ENCODE measurements at places on chromosomes 5 and 9.

DNA sequence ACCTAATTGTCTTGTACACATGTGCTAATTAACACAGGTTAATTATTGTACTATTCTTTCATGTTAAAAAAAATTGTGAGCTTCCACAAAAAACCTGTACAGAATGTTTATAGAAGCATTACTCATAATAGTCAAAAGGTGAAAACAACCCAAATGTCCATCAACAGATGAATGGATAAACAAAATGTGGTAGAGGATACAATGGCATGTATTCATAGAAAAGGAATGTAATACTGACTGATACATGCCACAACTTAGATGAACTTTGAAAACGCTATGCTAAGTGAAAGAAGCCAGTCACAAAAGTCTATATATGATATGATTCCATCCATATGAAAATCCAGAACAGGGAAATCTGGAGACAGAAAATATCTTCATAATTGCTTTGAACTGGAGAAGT, 25.6 kb downstream of the RRAGA start:
- no peak for DNase-seq

DNA sequence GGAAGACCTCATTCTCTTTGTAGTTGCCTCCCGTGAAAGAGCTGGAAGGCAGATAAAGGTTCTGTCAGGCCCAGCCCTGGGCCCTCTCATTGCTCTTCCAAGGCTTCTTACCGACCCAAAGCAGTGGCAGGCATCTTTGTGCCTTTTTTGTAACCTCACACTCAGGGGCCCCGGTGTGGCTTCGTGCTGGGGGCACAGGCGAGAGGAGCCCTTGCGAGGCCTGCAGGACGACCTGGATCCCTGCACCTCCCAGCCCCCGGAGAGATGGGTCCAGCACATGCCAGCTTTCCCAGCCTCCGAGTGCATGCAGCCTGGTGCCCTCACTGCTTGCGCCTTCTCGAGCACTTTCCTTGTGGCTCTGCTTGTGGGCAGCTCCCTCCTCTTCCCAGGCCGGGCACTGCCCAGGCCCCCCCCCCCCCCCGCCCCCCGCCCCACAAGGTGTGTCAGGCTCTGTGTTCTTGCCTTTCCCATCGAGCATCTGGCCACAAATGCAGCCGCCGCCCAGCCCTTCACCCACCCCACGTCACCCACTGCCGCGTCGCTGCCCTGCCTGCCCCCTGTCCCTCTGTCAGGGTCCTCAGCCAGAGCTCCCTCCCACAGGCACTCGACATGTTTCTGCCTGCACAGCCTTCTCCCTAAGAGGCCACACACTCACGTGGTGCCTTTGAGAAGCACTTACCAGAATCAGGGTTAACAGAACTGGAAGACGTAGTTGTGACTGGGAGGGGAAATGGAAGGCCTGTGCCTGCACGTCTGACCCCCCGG, 63.7 kb upstream of the CACNA1B start:
- DNase-seq: no peak

DNA sequence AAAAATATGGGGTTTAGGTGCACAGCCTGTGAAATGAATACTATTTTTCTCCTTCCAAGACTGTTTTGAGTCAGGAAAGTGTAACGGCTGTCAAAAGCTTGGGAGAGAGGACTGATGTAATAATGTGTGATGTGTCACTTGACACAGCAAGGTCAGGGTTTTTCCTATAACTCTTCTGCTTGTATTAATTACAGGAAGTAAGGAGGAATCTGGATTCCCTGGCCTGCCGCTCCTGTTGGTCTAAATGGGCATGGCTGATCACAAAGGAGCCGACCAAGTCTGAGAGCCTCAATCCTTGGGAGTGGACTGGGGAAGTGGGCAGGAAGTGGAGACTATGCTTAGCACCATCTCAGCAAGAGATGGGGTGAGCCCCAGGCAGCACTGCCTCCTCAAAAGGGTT, 16.7 kb upstream of the SLC28A3 start:
- DNase-seq: no peak

DNA sequence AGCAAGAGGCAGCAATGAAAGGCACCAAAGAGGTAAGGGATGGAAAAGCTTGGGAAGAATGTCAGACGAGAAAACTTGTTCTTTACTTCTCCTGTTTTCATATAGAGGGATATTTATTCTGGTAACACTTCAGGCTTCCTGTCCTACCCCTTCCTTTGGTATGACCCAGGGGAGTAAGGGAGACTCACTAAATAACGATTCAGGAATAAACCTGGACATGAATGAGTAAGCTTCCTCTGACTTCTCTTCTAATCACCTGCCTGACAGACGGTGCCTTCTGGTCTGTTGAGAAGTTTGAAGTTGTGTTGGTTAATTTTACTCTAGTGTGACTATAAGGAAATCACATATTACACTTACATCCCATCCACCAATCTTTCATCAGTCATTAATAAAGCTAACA, 461.2 kb downstream of the CDH12 start:
- DNase-seq: no peak

DNA sequence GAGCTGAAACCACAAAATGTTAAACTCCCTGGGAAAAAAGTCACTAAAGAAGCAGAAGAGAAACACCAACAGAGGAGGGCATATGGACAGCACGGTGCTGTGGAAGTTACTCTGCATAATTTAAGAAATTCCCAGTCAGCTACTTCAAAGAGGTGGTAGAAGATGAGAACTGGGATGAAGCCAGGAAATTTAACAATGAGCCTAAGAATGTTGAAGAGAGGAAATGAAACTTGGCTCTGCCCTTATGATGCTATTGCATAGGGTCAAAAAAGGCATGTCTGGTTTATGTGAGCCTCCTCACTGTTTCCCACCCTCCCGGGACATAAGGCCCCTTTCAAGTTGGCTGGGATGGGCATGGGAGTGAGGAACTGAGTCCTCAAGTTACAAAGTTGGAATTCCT, 25.4 kb upstream of the SNX18 start:
- DNase-seq: no peak

DNA sequence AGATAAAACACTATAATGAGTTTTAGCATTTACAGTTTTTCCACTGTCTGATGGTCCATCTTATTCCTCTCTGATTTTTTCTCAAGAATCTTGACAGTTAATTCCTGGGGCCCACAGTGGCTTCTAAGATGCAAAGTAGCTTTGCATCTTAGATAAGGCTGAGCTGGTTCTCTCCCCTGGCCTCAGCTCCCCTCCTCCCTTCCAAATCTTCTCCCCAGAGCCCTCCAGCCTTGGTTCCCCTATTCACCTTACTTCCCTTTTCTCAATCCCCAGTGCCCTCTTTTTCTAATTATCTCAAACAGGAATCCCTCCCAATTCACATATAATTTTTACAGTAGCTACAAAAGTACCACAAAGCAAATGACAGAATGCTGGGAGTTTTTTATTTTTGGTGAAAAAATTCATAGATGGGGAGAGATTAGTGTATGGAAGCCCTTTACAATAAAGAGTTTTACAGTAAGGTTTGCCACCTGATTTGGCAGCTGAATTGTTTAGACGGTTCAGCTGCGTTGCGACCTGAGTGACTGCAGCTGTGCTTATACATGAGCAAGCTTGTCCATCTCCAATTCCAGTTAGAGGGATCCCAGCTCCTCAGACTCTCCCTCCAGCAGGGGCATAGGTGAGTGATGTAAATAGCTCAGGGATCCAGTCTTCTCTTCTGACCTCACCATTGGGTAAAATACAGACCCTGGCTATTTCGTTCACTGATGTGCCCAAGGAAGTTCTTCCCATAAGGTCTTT, 51.4 kb upstream of the CKMT2 start:
- DNase-seq: no peak

- DNase-seq: no peak
Measured at GRCh38 chr5:91190314-91190690, 192.8 kb downstream of the ARRDC3 start.

DNA sequence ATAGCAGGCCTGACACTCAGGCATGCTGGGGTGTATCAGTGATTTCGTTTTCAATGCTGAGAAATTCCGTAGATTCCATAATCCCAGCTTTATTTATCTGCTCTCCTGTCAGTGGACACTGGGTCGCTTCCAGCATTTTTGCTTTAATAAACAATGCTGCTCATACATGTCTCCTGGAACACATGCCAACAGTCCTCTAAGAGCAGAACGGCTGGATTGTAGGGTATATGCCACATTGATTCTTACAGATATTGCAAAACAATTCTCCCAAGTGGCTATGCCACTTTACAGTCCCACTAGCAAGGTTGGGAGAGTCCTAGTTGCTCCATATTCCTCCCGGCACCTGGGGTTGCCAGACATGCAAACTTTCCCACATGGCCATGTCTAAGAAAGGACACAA, 81.9 kb downstream of the RAPGEF1 start:
- no peak for DNase-seq

DNA sequence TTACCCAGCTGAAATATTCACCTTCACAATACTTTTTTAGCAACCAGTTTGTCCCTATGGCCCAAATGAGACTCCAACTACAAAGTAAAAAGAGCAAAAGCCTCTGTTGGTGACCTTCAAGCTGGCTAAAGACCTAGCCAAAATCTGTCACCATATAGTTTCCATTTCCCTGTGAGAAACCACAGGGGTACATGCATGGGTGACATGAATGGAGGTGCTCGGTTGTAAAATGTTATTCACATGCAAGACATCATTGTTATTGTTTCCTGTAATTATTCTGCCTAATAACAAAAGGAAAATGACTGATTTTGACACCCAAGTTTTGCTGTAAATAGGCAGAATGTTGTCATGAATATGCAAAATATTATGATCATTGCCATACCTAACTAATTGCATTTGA, 285.3 kb downstream of the ZNF608 start:
- no peak for DNase-seq

DNA sequence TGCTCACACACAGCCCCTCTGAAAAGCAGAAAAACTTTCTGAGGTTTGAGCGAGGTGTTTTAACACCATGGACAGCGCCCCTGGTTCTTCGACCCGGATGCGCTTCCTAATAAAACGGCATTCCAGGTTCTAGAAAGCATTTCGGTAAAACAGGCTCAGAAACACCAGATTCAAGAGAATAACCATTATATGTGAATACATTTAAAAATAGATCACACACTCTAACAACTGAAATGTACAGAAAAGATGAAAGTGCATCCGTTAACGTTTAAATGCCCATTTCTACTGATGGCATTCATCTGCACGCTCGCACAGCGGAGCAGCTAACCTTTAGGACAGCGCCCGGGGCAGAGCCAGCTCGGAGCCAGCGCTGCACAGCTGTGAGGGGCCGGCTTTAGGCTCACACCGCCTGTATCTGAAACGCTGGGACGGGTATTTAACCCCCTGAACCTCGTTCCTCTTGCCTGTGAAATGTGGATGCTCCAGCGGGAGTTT, 26.3 kb upstream of the TENT4A start:
- DNase-seq: no peak
